Panc1 (cell line): ENCODE measurements at places on chromosomes 13 and 19.

- no peak for DNase-seq
Observed at GRCh38 chr19:7579182-7579581, 16.5 kb upstream of the CAMSAP3 start.

DNA sequence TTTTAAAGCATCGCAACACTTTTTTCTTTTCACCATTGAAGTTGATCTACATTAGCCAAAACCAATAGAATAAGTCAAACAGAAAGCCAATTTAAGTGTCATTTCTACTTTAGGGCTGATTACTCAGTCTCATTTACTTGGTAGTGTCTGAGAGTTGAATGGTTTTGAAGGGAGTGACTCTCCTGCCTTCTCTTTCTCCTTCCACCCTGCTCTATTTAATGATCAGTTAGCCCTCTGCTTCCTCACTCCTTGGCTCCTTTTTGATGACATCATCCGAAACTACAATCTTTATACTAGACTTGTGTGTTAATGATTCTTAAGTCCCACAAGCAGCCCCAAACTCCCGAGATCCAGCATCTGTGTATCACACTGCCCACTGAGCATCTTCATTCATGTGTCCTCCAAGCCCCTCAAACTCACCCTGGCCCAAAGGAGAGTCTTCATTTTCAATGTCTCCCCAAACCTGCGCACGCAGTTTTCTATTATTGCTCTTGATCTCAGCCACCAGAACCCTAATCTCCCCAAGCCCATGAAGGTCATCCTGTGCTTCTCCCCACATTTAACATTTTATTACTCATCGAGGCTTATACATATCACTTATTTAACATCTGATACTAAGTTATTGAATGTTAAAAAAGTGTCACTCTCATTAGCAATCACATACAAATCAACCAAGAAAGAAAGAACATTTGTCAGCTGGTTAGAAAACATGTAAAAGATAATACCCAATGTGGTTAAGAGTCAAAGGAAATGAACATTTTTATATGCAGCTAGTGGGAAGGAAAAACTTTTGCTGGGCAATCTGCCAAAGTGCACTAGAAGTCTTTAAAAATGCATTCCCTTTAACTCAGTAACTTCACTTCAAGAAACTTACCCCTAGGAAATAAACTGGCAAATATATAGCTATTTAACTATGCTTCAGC, 32.2 kb upstream of the ARGLU1 start:
- DNase-seq, result no peak

DNA sequence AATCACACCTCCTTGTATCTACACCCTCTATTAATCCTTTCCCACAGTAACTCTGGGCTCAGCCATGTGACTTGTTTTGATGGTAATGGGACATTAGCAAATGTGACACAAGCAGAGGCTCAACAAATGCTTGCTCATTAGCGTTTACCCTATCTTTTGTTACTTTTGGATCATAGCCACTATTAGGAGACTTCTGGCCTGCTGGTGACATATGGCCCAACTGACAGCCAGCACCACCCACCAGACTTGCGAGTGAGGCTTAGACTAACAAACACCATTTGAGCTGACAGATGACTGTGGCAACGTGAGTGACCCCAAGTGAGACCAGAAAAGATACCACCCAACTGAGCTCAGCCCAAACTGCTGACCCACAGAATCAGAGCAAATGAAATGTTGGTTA, 154.1 kb downstream of the OLFM4 start:
- DNase-seq, result no peak

DNA sequence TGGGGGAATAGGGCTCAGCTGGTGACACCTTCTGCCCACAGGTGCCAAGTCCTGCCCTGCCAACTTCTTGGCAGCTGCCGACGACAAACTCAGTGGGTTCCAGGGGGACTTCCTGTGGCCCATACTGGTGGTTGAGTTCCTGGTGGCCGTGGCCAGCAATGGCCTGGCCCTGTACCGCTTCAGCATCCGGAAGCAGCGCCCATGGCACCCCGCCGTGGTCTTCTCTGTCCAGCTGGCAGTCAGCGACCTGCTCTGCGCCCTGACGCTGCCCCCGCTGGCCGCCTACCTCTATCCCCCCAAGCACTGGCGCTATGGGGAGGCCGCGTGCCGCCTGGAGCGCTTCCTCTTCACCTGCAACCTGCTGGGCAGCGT, 2.1 kb downstream of the P2RY11 start:
- DNase-seq, result no peak

- DNase-seq, result no peak
Observed at GRCh38 chr13:100503622-100504021, 85.0 kb downstream of the GGACT start.

DNA sequence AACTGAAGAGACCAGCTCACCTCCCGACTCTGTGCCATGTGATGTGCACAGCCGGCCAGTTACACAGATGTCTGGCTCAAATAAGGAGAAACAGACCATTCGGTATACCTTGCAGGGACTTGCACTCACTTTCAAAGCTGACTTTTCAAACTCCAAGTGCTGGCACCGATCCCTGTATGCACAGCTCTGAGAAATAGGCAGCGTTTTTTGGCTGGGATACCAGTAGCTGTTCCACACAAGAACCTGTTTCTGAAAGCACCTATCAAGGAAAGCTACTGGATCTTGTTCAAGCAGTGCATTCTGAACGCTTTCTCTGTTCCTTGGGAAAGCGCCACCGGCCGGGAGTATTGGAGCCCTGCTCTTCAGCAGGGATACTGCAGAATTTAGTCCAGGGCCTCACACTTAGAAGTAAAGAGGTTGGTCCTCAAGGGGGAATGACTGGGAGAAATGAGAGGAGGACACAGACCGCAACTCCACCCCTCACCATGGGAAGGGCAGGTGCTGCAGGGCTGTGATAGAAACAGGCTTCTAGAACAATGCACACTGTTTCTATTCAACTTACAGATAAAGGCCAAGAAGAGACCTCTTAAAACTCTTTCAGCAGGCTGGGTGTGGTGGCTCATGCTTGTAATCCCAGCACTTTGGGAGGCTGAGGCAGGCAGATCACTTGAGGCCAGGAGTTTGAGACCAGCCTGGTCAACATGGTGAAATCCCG, 53.6 kb upstream of the PABPC3 start:
- DNase-seq, result no peak

DNA sequence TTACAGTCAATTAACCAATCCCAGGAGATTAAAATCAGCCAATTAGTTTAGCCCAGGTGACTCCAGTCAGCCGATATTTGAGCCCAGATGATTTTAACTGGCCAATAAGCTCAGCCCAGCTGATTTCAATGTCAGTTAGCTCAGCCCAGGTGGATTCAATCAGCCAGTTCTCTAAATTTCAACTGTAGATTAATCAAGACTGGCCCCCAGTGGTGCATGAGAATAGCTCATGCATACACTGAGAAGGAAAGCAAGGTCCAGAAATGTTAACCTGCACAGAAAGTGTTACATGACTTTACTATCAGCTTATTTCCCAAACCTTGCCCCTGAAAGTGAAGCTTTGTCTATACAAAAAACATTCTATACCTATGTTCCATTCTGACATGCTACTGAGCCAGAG, 55.4 kb upstream of the ZNF724 start:
- no peak for DNase-seq

DNA sequence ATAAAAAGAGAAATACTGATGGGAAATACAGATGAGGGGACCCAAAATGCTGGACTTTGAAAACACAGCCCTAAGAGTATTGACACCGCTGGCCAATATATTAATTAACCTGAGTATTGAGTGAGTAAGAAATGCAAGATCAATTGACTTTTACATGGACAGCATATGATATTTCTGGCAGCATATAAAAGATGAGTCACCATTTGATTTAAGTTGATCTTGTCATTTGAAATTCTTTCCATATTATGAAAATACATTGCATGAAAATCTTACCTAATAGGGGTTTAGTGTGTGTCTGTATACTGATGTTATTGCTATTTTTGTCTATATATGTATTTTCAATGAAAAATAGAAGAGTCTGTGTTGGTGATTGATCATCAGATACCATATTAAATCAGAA, 619.6 kb downstream of the KCTD12 start:
- DNase-seq, result no peak

- no peak for DNase-seq
Observed at GRCh38 chr13:71801165-71801760, 65.7 kb downstream of the DACH1 start.

GRCh38 chr19:35247526-35248309, 1.1 kb upstream of the LSR start:
- DNase-seq, result peak; percentile 53

- DNase-seq, result no peak
Observed at GRCh38 chr19:39133431-39134270, 8.1 kb downstream of the PAK4 start.

DNA sequence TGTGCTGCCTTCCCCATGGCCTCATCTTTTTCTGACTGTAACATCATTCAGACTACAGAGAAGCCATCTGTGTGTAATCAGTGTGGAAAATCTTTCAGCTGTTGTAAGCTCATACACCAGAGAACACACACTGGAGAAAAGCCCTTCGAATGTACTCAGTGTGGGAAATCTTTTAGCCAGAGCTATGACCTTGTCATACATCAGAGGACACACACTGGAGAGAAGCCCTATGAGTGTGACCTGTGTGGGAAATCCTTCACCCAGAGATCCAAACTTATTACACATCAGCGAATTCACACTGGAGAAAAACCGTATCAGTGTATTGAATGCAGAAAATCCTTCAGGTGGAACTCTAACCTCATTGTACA, 17.2 kb upstream of the ZNF8 start:
- DNase-seq, result no peak

GRCh38 chr19:40510526-40511115, 43.8 kb downstream of the SPTBN4 start:
- DNase-seq, result no peak

GRCh38 chr19:43762814-43763213, 8.1 kb upstream of the SMG9 start:
- DNase-seq, result no peak

- no peak for DNase-seq
Observed at GRCh38 chr13:95470574-95471366, 81.8 kb upstream of the CLDN10 start.

DNA sequence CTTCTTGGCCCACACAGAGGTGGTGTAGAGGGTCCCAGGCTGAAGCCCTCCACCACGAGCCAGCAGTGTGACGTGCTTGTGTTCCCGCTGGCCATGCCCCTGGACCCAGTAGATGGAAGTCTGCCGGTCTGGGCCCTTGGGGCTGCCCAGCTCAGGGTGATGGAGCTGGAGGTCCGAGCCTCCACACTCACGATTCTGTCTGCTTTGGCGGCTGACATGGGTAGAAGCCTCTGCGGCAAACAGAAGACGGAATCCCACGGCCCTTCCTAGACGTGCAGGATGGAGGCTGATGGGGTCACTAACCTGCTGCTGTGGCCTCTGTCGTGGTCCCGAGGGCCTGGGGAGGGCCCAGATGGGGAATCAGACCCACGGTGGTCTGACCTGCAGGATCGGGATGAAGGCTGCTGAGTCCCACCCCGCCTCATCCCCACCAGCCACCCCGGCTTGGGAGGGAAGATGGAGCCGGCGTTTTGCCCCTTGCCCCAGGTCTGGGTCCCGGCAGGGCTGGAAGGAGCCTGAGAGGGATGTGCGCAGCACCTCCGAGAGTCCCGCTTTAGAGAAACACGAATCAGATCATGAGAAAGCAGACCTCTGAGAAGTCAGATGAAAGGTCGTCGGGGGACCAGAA, 4.4 kb downstream of the TMEM86B start:
- no peak for DNase-seq

DNA sequence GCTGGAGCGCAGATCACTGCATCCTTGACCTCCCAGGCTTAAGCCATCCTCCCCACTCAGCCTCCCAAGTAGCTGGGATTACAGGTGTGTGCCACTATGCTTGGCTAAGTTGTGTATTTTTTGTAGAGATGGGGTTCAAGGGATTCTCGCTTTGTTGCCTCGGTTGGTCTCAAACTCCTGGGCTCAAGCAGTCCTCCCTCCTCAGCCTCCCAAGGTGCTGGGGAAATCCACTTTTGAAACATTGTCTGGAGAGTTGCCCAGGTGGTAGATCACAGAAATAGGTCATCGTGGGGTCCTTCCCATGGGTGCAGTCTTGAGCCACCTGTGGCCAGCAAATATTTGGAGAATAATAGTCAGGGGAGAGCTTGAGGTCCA, 5.2 kb downstream of the LDLR start:
- DNase-seq, result no peak

- no peak for DNase-seq
Observed at GRCh38 chr13:30051531-30052060, 201.2 kb upstream of the UBL3 start.

DNA sequence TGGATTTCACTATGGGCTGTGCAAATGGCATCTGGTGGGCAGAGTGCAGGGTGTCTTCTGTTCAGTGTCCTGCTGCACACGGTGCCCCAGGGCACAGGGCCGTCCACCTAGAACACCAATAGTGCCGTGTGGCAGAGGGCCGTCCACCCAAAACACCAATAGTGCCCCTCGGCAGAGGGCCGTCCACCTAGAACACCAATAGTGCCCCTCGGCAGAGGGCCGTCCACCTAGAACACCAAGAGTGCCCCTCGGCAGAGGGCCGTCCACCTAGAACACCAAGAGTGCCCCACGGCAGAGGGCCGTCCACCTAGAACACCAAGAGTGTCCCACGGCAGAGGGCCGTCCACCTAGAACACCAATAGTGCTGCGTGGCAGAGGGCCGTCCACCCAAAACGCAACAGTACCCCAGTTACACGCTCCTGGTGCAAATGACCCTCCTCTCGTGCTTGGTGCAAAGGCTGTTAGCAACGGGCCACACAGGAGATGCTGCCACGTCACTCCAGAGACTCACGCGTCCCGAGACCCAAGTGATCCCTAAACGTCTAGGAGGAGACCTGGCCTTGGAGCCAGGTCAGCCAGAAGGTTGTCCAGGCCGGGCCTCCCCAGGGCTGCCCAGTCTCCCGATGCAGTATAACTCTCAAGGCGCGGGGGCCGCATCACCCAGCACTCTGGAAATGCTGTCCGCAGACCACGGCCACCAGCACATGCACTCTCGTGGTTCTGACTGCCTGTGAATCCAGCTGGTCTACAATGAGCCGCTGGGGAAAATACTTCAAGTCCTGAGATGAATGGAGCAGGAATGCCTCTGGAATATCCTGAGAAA, 51.5 kb downstream of the RASA3 start:
- DNase-seq, result no peak

DNA sequence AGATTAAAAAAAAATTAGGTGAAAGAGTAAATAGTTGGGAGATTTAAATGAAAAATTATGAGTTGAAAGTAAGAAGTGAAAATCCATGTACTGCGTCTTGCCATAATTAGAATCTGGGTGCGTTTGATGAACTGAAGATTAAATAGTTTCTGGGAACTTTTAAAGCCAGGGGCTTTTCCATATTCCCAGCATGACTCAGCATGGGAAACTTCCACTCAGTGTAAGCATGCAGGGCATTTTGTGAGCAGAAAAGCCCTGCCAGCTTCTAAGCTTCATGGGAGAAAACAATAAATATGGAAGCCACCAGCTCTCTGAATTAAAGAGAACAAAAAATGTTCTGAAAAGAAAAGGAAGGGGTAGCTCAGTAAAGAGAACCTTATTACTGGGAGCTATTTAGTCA, 62.0 kb upstream of the EDNRB start:
- no peak for DNase-seq

GRCh38 chr13:30884543-30884942, 21.5 kb upstream of the MEDAG start:
- no peak for DNase-seq

- no peak for DNase-seq
Observed at GRCh38 chr13:59088716-59089115, 1075.0 kb downstream of the DIAPH3 start.

- no peak for DNase-seq
Observed at GRCh38 chr19:48982280-48982679, 10.8 kb downstream of the GYS1 start.
